Activated CD4-positive, alpha-beta T cell treated with anti-CD3 and anti-CD28 coated beads for 36 hours (primary cell): ENCODE measurements at places on chromosomes 13 and 19. TPM values are rescaled to one million over a fixed set of nuclear protein-coding genes. Genes with fewer than 3 reads are reported as not detected.
A peak's percentile ranks its signal among the peaks of the same experiment; 100 is the strongest.

TSKS gene
- total RNA-seq, result 2.1 TPM

ARHGAP33 gene
- 35.2 TPM for total RNA-seq

DNA sequence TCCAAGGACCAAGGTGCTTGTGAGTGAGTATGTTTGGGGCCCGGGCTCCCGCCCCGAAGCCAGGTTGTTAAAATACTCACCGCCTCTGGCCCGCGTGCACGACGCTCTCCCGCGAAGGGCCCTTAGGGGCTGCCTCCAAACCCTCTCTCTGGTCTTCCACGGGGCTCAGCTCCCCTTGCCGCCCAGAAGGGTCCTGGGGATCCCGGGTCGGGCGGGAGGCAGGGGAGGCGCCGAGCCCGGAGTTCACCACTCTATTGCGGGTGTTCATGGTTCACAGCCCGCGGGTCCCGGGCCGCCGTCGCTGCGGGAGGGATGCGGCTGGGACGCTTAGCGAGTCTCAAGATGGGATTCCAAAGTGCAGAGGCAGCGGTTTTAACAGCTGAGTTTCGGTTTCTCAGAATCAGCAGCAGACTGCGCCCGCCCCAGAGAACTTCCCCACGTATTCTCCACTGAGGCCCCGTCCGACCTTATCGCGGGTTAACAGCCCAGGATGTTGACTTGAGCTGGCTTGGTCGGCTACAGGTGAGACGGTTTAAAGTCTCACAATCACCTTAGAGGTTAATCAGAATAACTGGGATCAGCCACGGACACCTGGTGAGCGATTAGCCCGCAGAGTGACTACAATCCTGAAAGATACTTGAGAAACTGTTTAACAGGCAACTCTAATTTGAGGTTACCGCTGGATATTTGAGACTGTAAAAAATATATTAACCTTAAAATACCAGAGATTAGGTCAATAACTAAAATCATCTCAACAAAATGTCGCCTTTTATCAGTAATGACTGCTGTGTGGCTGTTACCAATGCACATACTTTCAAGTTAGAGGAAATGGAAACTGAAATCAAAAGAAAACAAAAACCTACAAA, at the start of gene EPSTI1:
Gene EPSTI1, minus strand, starts transcription at position 344 of the 866 bp plus-strand sequence. Its CDS starts 76 bp downstream, at position 268.
- DNase-seq, result peak; percentile 87

GRCh38 chr19:29299416-29300380, 86.7 kb upstream of the UQCRFS1 start:
- DNase-seq, result no peak

GRCh38 chr19:7590256-7590655, 5.4 kb upstream of the CAMSAP3 start:
- no peak for DNase-seq
